BE2C (cell line): ENCODE measurements at places on chromosomes 13 and 19.

GRCh38 chr13:97018029-97018819 lies 23.9 kb upstream of the OXGR1 start:
- DNase-seq, result peak; percentile 47

DNA sequence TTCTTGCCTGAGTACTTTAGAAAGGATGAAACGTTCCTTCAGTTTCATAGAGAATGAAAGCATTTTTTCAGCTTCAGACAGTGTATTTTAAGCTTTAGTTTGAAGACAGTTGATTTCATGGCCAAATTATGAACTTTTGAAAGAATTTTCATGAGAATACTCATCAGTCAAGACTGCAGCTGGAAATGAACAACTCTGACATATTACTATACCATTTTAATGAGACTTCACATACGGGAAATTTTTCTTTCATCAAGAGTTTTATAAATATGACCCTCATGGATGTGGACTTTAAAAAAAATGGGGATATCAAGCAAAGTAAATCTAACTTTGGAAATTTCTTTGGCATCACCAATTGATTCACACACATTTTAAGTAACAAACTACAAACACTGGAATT lies 6.4 kb downstream of the LATS2 start:
- no peak for DNase-seq

DNA sequence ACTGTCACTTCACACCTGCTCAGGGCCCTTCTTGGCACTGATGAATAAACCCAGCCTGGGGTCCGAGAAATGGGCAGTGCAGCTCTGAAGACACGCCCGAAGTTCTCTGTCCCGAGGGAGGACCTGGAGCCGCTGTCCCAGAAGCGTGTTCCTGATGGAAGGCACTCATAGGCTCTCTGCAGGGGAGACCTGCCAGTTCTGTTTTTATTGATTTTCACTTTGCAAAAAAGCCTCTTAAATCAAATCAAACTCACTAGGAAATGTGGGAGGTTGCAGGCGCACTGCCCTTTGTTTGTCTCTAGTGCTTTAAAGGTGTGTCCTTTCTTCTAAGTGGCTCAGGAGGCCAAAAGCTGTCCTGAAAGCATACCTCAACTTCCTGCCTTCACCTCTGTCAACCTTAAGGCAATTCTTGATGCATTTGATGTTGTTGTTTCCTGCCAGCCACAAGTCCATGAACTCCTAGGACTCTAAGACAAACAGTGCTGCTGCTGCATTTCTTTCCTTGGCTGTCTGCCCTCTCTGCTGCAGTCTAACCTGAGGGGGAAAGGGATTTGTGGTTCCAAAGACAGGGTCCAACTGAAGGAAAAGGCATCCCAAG lies 663.2 kb downstream of the UQCRFS1 start:
- DNase-seq, result no peak

- DNase-seq, result no peak
These were observed 1.3 kb upstream of the ZNF653 start for GRCh38 chr19:11506967-11507366.

DNA sequence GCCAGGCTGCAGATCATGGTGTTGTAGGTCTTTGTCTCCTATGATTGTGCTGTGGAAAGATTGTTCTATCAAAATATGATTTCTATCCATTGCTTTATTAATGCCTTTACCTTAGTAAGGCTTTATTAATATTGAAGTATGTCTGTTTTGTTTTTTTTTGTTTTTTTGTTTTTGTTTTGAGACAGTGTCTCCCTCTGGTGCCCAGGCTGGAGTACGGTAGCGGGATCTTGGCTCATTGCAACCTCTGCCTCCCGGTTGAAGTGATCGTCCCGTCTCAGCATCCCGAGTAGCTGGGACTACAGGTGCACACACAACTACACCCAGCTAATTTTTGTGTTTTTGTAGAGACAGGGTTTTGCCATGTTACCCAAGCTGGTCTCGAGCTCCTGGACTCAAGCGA lies 7.7 kb downstream of the IRGC start:
- DNase-seq, result no peak
